CD4-positive, alpha-beta memory T cell (primary cell): ENCODE measurements at places on chromosomes 2 and 18.
A peak's percentile ranks its signal among the peaks of the same experiment; 100 is the strongest.

DNA sequence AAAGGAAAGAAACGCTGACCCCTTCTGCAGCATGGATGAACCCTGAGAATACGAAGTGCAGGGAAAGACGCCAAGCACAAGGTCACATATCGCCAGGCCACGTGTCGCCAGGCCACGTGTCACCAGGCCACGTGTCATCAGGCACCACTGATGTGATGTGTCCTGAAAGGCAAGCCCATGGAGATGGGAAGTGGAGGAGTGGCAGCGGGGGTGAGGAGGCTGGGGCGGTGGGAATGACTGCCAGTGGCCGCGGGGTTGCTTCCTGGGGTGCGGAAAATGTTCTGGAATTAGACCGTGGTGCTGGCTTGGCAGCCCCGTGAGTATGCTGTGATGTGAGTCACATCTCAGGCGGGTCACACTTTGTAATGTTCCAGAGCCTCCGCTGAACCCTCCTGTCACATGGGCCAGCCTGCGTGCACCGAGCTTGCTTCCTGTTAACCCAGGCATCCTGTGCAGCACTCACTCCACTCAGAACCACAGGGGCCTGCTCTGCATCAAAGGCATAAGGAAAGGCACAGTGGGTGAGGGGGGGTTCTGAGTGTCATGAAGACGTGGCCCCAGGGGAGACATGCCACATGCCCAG lies 39.0 kb downstream of the SLC66A2 start:
- no peak for DNase-seq

DNA sequence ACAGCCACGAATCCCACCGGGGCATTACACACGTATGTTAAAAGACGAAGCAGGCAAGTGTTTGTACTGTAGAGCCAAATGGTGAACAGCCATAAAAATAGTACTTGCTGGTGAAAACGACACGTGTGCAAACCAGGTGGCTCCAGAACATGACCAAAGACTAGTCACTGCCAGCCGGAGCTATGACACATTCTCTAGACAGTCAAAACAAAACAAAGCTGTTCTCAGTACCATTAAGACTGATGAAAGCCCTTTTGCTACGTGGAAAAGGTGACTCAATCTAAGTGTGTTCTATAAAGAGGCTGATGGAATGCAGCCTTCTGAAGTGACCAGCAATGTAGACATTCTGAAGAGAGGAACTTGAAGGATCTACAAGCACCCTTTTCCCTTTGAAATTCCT lies 367.7 kb upstream of the NETO1 start:
- no peak for DNase-seq

GRCh38 chr2:203673933-203674332 lies 32.5 kb upstream of the CD28 start:
- peak; percentile 16 for DNase-seq

DNA sequence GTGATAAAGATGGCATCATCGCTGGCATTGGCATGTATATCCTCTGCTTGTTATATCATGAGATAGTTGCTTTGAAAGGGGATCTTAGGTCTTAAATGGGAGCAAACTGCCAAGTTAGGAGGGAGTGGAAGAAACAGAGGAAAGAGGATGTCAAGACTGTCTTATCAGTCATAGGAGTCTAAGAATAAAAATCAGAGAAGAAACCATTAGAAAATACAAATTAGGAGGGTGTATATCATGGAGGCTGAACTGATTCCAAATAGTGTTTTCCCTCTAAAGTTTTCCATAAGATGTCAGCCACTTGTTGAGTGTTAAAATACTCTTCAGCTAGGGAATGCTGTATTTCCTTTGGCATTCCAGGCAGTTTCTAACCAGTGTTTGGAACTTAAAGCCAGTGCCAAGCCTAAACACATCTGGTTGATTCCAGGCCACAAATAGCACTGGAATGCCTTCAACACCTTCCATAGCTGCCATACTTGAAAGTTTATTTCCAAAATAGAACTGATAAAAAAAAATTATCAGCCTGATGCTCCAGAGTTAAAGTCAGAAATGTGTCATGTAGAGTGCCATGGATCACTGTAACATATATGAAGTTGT lies 129.4 kb downstream of the ZEB2 start:
- no peak for DNase-seq

DNA sequence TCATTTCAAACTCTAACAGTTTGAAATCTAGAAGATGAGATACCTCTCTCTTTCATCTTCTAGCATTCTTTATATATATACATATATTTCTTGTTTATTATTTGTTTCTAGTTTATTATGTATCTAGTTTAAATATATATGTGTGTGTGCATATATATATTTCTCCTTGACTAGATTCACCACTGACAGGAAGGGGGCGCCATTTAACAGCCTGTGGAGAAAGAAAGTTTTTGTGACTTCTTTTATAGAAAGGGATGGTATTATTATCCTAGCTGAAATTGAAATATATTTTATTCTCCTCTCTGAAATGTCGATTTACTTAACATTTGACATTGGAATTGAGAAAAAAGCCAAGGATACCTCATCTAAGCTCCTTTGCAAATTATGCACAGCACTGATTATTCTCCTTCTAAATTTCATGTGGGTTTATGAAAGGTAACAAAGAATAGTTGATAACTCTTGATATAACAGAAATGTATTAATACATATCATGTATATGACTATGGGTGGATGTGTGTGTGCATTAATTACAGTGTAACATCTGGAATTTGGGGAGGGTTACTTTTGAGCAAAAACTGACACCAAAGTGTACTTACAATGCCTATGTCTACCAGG lies 160.7 kb upstream of the NT5C1B start:
- DNase-seq, result peak; percentile 23

DNA sequence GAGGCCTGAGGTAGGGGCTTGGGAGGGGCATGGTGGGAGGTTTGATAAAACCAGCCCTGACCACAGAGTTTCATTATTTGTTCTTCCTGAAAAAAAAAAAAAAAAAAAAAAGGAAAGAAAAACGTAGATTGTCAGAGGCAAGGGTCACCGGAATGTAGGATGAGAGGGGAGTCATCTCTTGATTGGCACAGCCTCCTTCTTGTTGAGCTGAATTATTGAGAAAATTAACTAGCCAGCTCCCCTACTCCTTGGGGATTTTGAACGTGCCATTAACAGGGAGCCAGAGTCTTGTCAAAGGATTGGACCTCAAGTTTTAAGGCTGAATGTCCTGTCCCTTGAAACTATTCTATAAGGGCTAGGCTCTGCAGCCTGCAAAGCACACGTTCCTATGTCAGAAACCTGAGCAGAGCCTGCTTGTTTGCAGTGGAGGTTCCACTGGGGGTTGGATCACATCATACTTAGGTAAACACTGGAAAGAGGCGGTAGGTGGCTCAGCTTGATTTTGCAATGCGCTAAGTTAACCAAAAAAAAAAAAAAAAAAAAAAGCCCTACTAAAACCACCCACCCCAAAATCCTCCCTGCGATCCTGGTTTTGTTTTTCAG lies 2.3 kb downstream of the INHBB start:
- DNase-seq, result no peak

DNA sequence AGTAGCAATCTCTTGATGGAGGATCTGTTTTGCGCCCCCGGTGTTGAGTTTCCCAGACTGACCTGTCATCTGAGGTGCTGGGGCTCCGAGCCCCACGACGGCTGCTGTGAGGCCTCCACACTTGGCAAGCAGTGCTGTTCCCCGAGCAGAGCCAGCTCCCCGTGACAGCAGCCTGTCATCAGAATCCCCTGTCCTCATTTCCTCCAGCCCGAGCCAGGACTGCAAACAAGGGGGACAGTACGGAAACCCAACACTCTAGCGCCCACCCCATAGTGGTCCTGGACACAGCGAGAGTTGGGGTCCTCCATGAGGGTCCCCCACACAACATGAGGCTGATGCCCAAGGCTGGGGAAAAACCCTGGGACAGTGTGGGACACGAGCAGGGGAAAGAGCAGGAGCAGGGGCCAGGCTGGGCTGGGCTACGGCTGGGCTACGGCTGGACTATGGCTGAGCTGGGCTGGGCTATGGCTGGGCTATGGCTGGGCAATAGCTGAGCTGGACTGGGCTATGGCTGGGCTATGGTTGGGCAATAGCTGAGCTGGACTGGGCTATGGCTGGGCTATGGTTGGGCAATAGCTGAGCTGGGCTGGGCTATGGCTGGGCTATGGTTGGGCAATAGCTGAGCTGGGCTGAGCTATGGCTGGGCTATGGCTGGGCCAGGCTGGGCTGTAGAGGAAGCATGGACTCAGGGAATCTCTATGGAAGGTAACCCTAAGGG lies 1.5 kb upstream of the KLHL30 start:
- DNase-seq, result no peak
